ENCODE measurements at places on chromosomes 16 and 17. TPM values are rescaled to one million over a fixed set of nuclear protein-coding genes. Genes with fewer than 3 reads are reported as not detected.
A peak's percentile ranks its signal among the peaks of the same experiment; 100 is the strongest.

TP53TG3C gene
- not detected for total RNA-seq

GRCh38 chr16:938136-938535 lies 32.6 kb downstream of the LMF1 start:
- no peak overlapping the region for H3K4me3 ChIP-seq
- H3K27ac ChIP-seq: no peak overlapping the region
- no peaks in the 10 kb centered on the region for H3K27me3 ChIP-seq

DNA sequence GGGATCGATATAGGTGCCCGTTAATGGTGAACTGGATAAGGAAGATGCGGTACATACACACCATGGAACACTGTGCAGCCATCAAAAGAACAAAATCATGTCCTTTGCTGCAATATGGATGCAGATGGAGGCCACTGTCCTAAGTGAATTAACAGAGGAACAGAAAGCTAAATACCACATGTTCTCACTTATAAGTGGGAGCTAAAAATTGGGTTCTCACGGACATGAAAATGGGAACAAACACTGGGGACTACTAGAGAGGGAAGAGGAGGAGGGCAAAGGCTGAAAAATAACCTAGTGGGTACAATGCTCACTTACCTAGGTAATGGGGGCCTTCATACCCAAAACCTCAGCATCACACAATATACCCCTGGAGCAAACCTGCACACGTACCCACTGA lies 302.6 kb downstream of the XYLT1 start:
- H3K27ac ChIP-seq: no peak overlapping the region
- H3K36me3 ChIP-seq: no peaks in the 10 kb centered on the region
- H3K4me3 ChIP-seq: no peak overlapping the region
- DNase-seq: no peak
- no peaks in the 10 kb centered on the region for H3K4me1 ChIP-seq
- H3K27me3 ChIP-seq: no peaks in the 10 kb centered on the region

SLC13A2 gene
- not detected for total RNA-seq

DNA sequence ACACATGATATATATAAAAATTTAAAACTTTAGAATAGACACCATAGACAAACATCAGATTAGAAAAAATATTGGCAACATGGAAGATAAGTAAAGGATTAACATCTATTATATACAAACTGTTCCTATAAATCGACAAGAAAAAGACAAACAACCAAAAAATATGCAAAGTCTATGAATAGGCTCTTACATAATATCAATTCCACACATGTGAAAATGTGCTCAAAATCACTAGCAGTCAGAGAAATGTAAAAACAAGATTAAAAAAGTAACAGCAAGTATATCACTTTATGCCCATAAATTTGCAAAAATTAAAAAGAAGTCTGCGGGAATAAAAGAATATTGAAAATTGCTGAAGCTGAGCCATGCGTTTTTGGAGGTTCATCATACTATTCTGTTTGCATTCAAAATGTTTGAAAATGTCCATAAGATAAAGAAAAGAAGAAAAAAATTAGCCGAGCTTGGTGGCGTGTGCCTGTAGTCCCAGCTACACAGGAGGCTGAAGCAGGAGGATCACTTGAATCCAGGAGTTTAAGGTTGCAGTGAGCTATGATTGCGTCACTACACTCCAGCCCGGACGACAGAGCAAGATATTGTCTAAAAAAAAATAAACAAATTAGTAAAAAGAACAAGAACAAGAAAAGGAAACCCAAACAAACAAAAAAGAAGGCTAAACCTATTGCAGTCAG lies 11.2 kb upstream of the ERN2 start:
- H3K4me1 ChIP-seq: no peaks in the 10 kb centered on the region
- H3K27me3 ChIP-seq: no peaks in the 10 kb centered on the region
- no peak overlapping the region for H3K27ac ChIP-seq
- DNase-seq: no peak

DNA sequence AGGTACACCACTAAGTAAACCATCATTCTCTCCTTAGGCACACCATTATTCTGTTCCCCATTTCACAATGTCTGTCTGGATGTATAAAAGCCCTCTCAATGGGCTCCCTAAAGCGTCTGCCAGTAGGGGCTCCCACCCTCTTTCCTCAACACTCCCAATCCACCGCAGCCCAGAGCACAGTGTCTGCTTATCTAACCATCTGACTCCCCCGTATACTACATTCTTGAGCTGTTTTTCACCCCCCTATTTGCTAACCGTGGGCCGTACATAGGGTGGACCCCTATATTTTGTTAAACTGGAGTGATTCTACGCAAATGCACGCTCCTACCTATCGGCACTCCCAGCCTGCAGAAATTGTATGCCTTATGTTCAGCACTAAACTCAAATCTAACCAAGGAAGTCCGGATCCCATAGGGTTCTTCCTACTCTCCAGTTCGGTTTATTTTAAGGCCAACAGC lies 685 bp upstream of the PSMD3 start:
- no peaks in the 10 kb centered on the region for H3K4me1 ChIP-seq
- no peaks in the 10 kb centered on the region for H3K27me3 ChIP-seq
- peaks cover 8% of the 10 kb centered on the region for H3K36me3 ChIP-seq
- H3K27ac ChIP-seq: peak overlapping the region; percentile 95
- DNase-seq: no peak

GRCh38 chr17:35784895-35785294 lies 10.5 kb downstream of the MMP28 start:
- no peak overlapping the region for H3K27ac ChIP-seq
- no peak for DNase-seq
- H3K4me1 ChIP-seq: peaks cover 32% of the 10 kb centered on the region
- H3K4me3 ChIP-seq: no peak overlapping the region

DNA sequence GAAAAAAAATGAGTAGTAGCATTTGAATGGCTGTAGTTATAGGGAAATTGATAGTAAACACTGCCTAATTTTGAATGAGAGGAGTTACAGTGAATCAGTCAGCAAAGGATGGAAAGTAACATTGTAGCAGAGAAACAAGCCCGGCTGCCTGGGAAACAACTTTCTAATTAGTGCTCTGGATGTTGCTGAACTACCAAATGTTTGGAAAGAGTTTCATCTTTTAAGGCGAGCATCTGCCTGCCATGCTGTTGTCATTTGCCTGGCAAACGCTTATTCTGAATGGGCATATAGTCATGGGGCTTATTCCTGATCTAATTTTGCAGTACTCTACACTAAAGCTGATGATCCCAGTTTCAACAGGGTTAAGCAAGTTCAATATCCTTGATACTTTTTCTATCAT lies 138.6 kb downstream of the CDH11 start:
- no peak for DNase-seq
- H3K27me3 ChIP-seq: no peaks in the 10 kb centered on the region
- H3K4me3 ChIP-seq: no peak overlapping the region
- peaks cover 8% of the 10 kb centered on the region for H3K4me1 ChIP-seq

DNA sequence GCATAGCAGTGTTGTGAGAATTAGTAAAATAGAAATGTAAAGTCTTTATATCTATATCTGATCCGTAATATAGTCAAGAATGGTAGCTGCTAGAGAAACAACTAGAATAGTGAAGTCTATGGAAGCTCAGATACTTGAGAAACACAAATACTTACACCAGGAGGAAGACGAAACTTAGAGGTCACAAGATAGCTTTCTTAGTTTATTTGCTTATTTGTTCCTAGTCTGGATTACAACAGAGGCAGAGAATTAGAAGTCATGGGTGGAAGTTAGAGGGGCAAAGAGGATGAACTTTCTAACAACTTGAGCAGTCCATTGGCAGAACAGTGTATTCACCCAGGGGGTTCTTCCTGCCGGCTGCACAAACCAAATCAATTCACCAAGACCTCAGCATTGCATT lies 13.9 kb downstream of the GNGT2 start:
- H3K36me3 ChIP-seq: no peaks in the 10 kb centered on the region
- H3K4me3 ChIP-seq: no peak overlapping the region
- no peaks in the 10 kb centered on the region for H3K4me1 ChIP-seq
- no peaks in the 10 kb centered on the region for H3K27me3 ChIP-seq
- no peak overlapping the region for H3K27ac ChIP-seq

ZSCAN10 gene
- not detected for total RNA-seq

DNA sequence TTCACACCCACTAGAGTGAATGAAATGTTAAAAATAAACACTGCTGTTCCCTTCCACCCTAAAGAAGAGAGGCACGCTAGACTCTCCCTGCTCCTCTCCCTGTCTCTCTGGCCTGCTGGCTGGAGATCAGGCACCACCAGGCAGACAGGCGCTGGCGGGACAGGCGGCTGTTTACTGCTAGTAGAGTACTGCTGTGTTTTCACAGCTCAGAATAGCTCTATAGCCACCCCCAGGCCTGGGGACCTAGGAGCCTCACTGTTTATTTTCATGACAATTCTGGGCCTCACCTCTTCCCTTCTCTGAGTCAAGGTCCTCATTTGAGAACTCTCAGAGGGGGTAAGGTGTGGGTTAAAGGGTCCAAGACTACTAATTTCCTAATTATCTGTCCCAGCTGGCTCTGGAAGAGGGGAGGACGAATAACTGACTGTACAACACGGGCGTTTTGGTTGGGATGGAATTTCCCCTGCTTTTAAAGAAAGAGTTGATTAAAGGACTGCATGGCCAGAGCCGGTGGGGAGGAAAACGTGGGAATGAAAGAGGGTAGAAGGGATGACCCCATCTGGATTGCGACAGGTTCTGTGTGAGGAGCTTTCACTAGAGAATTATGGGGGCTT lies 9.0 kb upstream of the G6PC1 start:
- DNase-seq: peak; percentile 63
- H3K27ac ChIP-seq: peak overlapping the region; percentile 92
- H3K36me3 ChIP-seq: no peaks in the 10 kb centered on the region
- H3K4me1 ChIP-seq: no peaks in the 10 kb centered on the region
- H3K27me3 ChIP-seq: no peaks in the 10 kb centered on the region

GRCh38 chr16:48497932-48498768 lies 111.8 kb downstream of the N4BP1 start:
- peak overlapping the region; percentile 34 for H3K27ac ChIP-seq
- peak; percentile 57 for DNase-seq
- no peaks in the 10 kb centered on the region for H3K36me3 ChIP-seq
- H3K4me1 ChIP-seq: peaks cover 31% of the 10 kb centered on the region
- H3K27me3 ChIP-seq: no peaks in the 10 kb centered on the region

DNA sequence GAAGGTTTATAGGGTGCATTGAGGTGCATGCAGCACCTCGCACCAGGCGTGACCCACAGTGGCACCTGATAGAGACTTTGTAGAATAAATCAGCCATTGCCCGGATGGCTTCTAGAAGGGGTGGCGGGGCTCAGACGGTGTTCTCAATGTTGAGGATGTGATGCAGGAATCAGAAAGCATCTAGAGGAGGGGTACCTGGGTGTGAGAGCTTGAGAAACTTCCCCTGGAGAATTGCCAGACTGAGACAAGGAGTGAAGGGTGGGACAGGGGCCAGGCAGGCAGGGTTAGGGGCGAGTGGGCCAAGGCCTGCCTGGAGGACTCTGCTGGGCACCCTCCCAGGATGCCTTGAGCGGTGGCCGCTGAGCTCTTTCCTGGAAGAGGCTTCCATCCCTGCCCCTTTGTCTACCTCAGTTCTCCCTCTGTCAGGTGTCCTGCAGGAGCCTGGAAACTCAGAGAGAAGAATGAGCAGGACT lies 9.3 kb upstream of the ADGRG1 start:
- peaks cover 18% of the 10 kb centered on the region for H3K4me1 ChIP-seq
- H3K27ac ChIP-seq: no peak overlapping the region
- no peaks in the 10 kb centered on the region for H3K36me3 ChIP-seq

DNA sequence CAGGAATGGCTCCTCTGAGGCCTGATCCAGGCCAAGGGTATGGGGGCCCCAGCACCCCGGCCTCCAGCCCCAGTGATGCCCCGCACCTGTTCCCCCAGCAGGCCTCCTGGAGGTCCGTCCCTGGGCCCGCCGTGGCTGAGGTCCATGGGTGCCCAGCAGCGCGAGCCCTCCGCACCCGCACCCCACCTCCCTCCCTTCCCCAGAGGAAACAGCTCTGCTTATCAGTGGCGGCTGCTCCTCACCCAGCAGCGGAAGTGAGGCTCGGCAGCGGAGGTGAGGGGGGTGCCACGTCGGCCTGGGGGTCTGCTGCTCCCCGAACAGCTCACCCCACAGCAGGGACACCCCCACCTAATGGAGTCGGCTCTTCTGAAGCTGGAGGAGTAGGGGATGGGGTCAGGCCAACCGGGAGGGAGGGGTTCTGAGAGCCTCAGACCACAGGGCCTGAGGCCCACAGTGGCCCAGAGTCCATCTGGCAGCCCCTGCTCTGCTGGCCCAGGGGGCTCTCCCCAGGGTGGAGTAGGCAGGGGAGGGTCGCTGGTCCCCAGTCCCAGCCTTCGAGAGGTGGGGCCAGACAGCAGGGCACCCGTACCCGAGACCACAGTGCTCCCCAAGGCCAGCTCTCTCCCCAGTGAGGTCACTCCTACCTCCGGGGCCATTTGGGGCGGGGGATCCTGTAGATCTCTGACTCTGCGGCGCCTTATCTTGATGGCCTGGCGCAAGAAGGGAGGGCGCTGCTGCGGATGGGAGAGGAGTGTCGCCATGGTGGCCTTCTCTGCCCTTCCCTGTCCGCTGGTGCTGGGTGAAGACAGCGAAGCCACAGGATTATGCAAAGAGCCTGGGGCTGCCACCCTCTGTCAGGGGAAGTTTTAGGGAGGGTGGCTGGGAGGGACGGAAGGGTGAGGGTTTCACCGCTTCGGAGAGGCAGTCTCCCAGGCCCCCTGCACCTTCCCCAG lies at the start of gene UNC13D:
UNC13D (minus strand) TSS at position 828 of the 953 bp plus-strand sequence; CDS start at position 761, 67 bp downstream.
- no peaks in the 10 kb centered on the region for H3K27me3 ChIP-seq
- peaks cover 60% of the 10 kb centered on the region for H3K4me1 ChIP-seq

DNA sequence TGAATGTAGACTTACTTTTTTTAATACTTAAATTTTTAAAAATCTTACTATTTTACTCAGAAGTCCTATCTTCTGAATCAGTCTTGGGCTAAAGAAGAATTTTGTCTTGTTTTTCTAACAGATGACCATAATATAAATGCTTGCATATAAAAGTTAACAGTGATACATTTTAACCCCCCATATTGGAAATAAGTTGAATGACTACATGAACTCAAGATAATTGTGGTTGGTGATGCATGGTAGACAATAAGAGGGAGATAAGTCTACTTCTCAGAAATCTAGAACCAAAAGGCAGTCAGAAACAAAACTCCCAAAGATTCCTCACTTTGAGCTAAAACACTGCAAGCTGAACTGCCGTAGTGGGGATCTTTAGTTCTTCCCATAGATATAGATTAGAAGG lies 868.4 kb upstream of the SOX9 start:
- no peak overlapping the region for H3K4me3 ChIP-seq
- H3K27ac ChIP-seq: no peak overlapping the region
- no peak for DNase-seq
- H3K27me3 ChIP-seq: no peaks in the 10 kb centered on the region

UBE2G1 gene
- total RNA-seq: 58.5 TPM

CRISPLD2 gene
- 58.4 TPM for total RNA-seq

SLC35G6 gene
- total RNA-seq: not detected

- no peaks in the 10 kb centered on the region for H3K27me3 ChIP-seq
- DNase-seq: peak; percentile 87
- no peak overlapping the region for H3K4me3 ChIP-seq
- H3K4me1 ChIP-seq: no peaks in the 10 kb centered on the region
- no peaks in the 10 kb centered on the region for H3K36me3 ChIP-seq
- no peak overlapping the region for H3K27ac ChIP-seq
These were observed 2.8 kb upstream of the SMIM36 start for GRCh38 chr17:55513885-55514590.

LGALS9 gene
- 9.7 TPM for total RNA-seq

PTGES3L gene
- 52.3 TPM for total RNA-seq

- peak overlapping the region; percentile 80 for H3K27ac ChIP-seq
- H3K36me3 ChIP-seq: no peaks in the 10 kb centered on the region
- peaks cover 71% of the 10 kb centered on the region for H3K4me1 ChIP-seq
- H3K27me3 ChIP-seq: no peaks in the 10 kb centered on the region
These were observed 7.1 kb downstream of the USP31 start for GRCh38 chr16:23141959-23142740.

GRCh38 chr17:21297026-21297520 lies 12.6 kb downstream of the MAP2K3 start:
- no peaks in the 10 kb centered on the region for H3K27me3 ChIP-seq
- H3K27ac ChIP-seq: peak overlapping the region; percentile 73
- no peak for DNase-seq
- H3K4me1 ChIP-seq: peaks cover 39% of the 10 kb centered on the region
- H3K4me3 ChIP-seq: no peak overlapping the region

All from right atrium auricular region (tissue), 2 donors.